Naive thymus-derived CD8-positive, alpha-beta T cell (primary cell): ENCODE measurements at places on chromosomes 11 and 22.

- H3K27ac ChIP-seq = no peak overlapping the region
- peaks cover 14% of the 10 kb centered on the region for H3K27me3 ChIP-seq
- no peak overlapping the region for H3K4me3 ChIP-seq
Measured at GRCh38 chr11:45347348-45348082, 61.4 kb upstream of the SYT13 start.

DNA sequence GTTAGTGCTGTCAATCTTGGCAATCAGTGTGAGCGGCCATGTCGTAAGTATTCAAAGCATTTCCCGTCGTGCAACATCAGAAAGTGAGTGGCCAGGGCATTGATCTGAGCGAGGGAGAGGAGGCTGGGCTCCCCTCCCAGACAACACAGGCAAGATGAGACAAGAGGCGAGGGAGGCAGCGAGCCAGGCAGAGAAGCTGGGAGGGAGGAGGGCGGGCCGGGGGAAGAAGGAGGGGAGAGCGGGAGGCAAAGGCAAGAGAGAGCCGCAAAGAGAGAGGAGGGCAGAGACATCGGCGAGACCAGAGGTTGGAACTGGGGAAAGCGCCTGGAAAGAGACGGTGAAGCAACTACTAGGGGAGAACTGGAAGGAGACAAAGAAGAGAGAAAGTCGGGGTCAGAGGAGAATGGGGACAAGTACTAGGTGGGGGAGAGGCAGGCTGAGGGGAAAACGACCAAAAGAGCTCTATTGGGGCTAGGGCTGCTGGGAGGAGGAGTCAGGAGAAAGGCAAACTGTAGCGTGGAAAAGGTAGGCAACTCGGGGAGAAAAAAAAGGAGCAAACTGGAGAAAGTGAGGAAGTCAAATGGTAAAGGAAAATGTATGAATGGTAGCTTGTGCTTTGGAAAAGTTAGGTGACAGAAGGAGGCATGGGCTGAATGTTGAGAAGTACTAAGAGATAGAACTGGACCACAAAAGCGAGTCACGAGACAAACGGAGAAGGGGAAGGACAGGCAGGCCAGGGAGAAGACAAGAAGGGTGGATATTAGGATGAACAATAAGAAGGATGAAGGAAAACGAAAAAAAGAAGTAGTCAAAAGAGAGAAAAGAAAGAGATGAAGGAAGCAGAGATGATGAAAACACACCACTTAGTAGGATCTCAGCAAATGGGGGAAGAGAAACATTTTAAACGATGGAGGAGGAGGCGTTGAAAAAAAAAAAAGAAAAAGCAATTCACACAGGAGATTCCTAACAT is 130.5 kb upstream of the C11orf58 start:
- no peak overlapping the region for H3K27ac ChIP-seq
- H3K27me3 ChIP-seq = peaks cover 49% of the 10 kb centered on the region
- H3K4me1 ChIP-seq = peaks cover 43% of the 10 kb centered on the region
- DNase-seq = no peak

GRCh38 chr11:109223451-109223850 is 198.5 kb upstream of the C11orf87 start:
- no peaks in the 10 kb centered on the region for H3K36me3 ChIP-seq
- H3K4me1 ChIP-seq = no peaks in the 10 kb centered on the region
- no peak for DNase-seq
- no peak overlapping the region for H3K27ac ChIP-seq
- H3K4me3 ChIP-seq = no peak overlapping the region

DNA sequence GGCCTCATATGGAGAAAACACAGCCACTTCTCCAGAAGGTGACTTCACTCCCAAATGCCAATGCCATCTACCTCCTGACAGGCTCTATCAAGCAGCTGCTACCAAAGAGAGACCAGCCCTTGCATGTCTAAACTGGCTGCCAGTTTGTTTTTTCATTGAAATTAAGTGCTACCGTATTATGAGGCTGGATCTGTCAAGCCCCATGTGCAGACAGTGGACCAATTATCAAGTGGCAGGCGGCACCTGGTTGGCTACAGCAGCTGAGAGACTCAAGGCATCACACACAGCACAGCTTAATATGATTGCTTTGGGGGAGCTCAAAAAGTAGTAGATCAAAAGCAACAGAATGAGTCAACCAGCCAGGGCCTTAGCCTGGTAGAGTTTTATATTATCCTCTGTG is 1293.0 kb upstream of the TENM4 start:
- H3K4me3 ChIP-seq = no peak overlapping the region
- no peak for DNase-seq
- H3K36me3 ChIP-seq = no peaks in the 10 kb centered on the region
- no peaks in the 10 kb centered on the region for H3K4me1 ChIP-seq

DNA sequence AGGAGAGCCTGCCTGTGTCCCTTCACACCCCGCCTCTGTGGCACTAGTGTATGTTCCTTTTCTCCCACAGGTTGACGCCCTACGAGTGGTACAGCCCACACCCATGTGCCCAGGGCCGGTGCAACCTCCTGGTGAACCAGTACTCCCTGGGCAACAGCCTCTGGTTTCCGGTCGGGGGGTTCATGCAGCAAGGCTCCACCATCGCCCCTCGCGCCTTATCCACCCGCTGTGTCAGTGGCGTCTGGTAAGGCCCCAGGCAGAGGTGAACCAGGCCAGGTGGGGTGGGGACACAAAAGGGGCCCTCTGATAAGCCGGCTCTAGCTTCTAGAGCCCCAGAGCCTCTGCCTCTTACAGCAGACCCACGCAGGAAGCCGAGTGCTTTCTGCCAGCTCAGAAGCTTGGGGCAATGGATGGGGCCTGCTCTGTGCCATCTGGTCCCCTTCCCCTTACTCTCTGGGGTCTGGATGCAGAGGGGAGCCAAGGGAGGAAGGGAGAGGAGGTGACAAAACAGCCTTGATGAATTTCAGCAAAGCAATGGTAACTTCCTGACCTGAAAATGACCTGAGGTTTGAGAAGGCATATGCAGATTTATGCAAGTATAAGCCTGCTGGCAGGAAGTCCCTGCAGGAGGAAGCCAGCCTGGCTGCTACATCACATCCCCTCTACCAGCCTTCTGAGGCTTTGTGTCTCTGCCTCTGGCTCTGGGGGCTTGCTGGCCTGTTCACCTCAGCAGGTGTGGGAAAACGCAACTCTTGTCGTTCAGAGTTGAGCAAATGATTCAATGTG is 67.0 kb upstream of the TBCEL start:
- no peak for DNase-seq
- H3K27me3 ChIP-seq = peaks cover 4% of the 10 kb centered on the region
- peak overlapping the region; percentile 52 for H3K4me3 ChIP-seq
- no peaks in the 10 kb centered on the region for H3K36me3 ChIP-seq

DNA sequence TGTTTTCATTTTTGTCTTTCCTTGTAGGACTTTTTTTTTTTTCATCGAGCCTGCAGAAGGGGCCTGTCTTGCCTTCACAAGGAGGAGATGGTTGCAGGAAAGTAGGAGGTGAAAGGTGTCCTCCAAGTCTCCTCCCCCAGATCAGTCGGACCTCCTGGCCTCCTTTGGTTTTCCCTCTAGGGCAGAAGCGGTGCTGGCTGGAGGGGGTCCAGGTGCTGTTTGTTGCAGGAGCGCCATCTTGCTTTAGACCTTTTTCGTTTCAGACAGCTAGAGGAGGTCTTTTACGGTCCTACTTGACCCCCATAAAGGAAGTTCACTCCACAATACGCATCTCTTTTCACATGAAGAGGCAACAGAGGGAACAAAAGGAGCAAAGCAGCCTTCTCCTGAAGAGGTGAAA is 66.0 kb downstream of the ZBTB16 start:
- no peaks in the 10 kb centered on the region for H3K27me3 ChIP-seq
- H3K4me1 ChIP-seq = peaks cover 48% of the 10 kb centered on the region
- no peak overlapping the region for H3K27ac ChIP-seq
- no peaks in the 10 kb centered on the region for H3K36me3 ChIP-seq

DNA sequence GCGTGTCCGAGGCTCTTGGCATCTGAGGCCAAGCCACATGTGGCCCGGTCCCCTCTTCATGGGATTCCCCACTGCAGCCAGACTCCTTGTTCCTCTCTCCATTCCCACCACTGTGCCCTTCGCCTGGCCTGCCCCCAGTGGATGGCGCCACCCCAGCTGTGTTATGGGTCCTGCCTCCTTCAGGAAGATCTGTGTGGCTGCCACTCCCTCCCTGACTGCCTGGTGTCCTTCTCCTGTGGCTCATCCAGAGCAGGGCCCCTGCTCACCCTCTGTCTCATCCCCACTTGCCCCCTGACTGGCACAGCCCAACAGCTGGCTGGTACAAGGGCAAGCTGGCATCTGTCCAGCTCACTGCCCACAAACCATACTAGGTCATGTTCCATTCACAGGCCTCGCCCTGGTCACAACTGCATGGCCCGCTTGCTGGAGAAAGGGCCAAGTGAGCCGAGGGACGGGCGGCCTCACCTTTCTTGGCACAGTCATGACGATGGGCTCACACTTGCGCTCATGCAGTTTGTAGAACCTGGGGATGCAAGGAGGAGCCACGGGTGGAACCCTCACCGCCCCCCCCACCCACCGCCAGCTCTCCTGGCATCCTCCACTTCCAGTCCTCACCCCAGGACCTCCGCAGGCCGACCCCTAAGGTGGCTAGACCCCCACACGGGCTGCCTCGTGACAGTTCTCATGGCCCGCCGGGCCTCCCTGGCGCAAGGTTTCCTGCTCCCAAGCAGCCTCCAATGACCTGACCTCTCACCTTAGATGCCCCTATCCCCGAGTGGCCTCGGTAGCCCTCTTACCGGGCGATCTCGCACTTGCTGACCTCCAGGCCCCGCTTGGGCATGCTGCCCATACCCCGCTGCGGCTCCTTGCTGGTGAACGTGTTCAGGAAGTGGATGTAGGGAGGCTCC is 2.1 kb upstream of the PTPRCAP start:
- H3K27me3 ChIP-seq = no peaks in the 10 kb centered on the region
- H3K4me1 ChIP-seq = peaks cover 31% of the 10 kb centered on the region
- H3K36me3 ChIP-seq = no peaks in the 10 kb centered on the region
- peak overlapping the region; percentile 94 for H3K4me3 ChIP-seq

- H3K4me3 ChIP-seq = no peak overlapping the region
- DNase-seq = no peak
- H3K4me1 ChIP-seq = no peaks in the 10 kb centered on the region
- H3K27ac ChIP-seq = no peak overlapping the region
- H3K36me3 ChIP-seq = peaks cover 68% of the 10 kb centered on the region
- no peaks in the 10 kb centered on the region for H3K27me3 ChIP-seq
Measured at GRCh38 chr22:19330865-19331418, 39.4 kb upstream of the CLTCL1 start.

GRCh38 chr11:128179039-128179438 is 408.3 kb downstream of the ETS1 start:
- H3K36me3 ChIP-seq = no peaks in the 10 kb centered on the region
- no peak overlapping the region for H3K4me3 ChIP-seq
- H3K27me3 ChIP-seq = no peaks in the 10 kb centered on the region
- no peak for DNase-seq
- no peak overlapping the region for H3K27ac ChIP-seq

DNA sequence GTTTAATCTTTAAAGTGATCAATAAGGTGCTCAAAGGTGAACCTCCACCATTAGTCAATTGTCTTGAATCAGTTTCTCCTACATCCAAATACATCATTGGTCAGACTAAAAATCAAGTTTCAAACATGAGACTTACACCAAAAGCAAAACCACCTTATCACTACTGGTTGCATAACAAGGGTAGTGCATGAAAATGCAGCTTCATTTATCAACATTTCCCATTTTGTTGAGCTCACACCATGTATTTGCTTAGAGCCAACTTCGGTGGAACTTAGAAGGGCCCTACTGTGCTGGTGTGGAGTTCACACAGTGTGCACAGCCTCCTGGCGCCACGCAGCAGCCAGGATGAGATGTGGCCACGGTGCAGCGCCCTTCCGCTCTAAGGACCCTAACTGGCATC is 23.1 kb upstream of the PHLDA2 start:
- DNase-seq = no peak
- peaks cover 50% of the 10 kb centered on the region for H3K4me1 ChIP-seq
- peaks cover 100% of the 10 kb centered on the region for H3K36me3 ChIP-seq
- H3K4me3 ChIP-seq = no peak overlapping the region

DNA sequence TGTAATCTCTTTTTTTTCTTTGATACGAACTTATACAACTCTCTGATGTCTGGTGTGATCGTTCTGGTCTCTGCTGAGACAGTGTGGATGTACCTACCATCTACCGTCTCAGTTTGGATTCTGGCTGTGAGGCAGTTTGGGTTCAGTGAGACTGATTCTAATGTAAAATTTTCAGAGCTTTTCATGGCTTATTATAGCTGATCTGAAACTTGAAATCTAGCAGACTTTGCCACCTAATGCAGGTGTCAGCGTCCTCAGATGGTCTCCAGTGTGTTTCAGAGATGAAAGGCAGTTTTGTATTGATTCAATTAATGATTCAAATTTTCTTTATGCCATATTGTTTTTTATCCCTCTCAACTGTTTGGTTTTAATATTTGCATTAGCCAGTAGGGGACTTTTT is 35.9 kb downstream of the PPFIBP2 start:
- H3K27me3 ChIP-seq = no peaks in the 10 kb centered on the region
- no peak for DNase-seq
- H3K36me3 ChIP-seq = peaks cover 37% of the 10 kb centered on the region
- peaks cover 11% of the 10 kb centered on the region for H3K4me1 ChIP-seq
- H3K27ac ChIP-seq = no peak overlapping the region

- no peak overlapping the region for H3K27ac ChIP-seq
- no peak for DNase-seq
- H3K4me1 ChIP-seq = peaks cover 2% of the 10 kb centered on the region
- H3K27me3 ChIP-seq = no peaks in the 10 kb centered on the region
- no peak overlapping the region for H3K4me3 ChIP-seq
- H3K36me3 ChIP-seq = no peaks in the 10 kb centered on the region
Measured at GRCh38 chr11:110530900-110531741, 101.4 kb downstream of the FDX1 start.

GRCh38 chr11:20634044-20634443 is 34.6 kb downstream of the SLC6A5 start:
- no peaks in the 10 kb centered on the region for H3K36me3 ChIP-seq
- H3K4me3 ChIP-seq = no peak overlapping the region
- no peaks in the 10 kb centered on the region for H3K4me1 ChIP-seq
- peaks cover 10% of the 10 kb centered on the region for H3K27me3 ChIP-seq
- no peak for DNase-seq

DNA sequence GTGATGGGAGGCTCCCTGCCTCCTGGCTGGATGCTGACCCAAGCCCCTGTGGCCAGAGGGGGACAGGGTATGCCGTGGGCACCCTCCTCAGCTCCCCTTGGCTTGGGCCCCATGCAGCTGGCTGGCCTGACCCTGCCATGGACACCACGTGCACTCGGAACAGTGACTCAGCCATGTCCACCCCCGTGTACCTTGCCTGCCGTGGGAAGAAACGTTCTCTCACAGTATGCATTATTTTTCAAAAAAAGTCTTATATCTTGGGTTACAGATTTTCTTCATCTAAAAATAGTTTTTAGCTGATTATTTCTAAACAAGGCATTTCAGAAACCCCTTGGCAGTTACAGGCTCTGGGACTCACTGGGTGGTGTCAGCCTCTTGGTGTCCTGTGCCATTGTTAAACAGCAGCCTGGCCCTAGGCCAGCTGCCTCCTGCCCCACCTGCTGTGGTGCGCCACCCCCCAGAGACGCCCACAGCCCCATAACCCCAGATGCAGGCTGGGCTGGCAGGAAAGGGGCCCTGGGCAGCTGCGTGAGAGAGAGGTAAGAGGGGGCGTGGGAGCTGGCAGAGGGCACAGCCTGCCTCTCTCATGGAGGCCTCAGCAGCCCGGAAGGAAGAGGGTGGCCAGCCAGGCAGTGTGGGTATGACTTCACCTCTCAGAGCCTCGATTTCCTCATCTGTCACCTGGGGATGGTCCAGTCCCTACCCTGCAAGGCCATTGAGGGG is 99.8 kb downstream of the MORC2 start:
- no peaks in the 10 kb centered on the region for H3K27me3 ChIP-seq
- no peak overlapping the region for H3K27ac ChIP-seq
- DNase-seq = no peak
- H3K36me3 ChIP-seq = no peaks in the 10 kb centered on the region
- no peak overlapping the region for H3K4me3 ChIP-seq

GRCh38 chr11:15118431-15118830 is 3.7 kb downstream of the INSC start:
- no peak for DNase-seq
- peaks cover 45% of the 10 kb centered on the region for H3K27me3 ChIP-seq
- no peak overlapping the region for H3K4me3 ChIP-seq
- H3K27ac ChIP-seq = no peak overlapping the region
- H3K36me3 ChIP-seq = no peaks in the 10 kb centered on the region
